Right cardiac atrium (tissue), 5 donors: ENCODE measurements at places on chromosomes 12 and 14. TPM values are rescaled to one million over a fixed set of nuclear protein-coding genes. Genes with fewer than 3 reads are reported as not detected.

DNA sequence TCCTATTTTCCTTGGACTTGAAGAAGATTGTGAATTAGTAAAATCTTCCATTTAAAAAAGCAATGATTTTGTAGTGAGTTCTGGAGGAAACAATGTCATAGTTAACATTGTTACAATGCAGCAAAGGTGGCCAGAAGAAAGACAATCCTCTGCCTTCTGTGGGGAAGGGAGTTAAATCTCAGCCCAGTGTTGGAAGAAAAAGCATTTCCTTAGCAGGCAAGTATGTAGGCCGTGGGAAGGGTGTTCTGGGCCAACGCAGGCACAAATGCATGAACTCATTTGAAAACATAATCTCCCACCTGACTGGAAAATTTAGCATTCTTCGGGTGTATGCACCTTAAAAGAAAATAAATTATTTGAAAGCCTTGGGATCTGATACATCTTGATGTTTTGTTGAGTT, 258.6 kb downstream of the ADAMTS20 start:
- no peak for DNase-seq

DNA sequence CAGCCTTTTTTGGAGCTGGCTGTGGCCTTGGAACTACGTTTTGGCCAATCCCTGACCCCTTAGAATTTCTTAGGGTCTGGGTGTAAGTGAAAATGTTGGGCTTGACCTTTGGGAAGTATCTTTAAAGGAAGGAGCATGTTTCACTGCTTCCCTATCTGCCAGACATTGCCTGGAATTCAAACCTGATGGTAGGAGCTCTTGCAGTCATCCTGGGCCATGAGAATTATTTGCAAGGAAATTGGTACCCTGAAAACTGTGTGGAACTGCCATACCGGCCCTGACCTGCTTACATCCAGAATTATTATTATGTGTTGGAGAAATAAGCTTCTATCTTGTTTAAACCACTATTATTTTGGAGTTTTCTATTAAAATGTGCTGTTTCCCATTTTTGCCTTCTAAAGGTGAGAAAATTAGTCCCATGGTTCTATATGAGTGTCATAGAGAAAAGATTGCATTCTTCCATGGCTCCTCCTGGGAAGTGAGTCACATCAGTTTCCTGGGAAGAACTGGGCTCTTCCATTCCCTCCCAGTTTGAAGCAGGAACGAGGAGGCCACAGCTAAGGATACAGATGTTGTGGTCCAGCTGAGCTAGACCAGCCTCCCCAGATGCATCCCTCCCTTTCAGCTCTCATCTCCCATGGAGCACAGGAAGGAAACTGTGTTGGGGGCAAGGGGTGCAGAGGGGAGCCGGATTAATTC, 9.5 kb upstream of the PGF start:
- DNase-seq = no peak

DNA sequence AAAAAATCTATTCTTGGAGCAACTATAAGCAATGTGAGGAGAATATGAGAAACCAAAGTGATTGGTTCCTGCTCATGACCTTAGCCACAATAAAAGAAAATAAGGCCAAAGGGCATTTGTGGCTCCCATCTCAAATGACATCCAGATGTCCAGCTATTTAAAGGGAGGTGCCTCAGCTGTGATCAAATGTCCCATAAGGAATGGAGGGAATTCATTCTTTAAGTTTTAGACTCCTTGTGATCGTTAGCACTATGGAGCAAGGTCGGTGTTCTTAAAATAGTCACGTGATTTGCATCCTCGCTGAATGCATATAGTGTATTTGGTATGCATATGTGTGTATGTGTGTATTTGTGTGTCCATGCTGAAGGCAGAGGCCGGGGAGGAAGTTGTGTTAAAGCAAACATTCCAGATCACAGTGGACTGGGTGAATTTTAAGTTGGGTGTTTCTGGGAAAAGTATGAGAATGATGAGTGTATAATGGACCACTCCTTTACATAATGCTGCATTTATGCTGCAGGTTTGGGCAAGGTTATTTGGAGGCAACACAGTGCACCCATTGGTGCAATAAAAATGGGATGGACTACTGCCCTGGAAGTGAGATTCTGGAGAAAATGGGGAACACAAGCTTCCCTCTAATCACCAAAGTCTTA, 5.6 kb upstream of the E2F7 start:
- DNase-seq = no peak

- DNase-seq = no peak
These were observed 20.3 kb upstream of the ADIPOR2 start for GRCh38 chr12:1670358-1671268.

DNA sequence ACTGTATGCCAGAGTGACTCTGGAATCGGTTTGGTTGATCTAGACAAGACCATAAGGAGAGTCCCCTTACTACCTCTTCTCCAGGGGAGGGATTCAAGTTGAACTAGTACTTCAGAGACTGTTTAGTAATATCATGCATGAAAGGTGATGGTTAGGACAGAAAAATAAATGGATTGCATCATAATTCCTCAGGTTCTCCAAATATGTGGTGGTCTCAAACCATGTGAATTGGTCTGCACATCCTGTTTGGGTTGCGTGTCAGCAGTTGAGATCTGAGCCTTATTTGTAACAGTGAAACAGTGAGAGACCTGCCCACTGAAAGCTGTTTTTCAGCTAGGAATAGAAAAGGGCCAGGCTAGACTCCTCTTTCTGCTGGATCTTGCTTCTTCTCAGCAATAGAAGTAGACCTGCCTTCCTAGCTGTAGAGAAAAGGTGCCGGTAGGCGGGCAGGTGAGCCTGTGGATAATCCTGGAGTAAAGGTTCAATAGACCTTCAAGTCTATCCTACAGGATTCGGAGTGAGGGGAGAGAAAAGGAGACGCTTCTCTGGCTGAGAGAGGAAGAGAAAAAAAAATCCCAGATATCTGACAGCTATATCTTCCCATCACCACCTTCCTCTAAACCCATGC, 258.5 kb upstream of the E2F7 start:
- no peak for DNase-seq

- no peak for DNase-seq
These were observed 12.1 kb upstream of the SLC38A2 start for GRCh38 chr12:46384451-46385309.

- DNase-seq = no peak
These were observed 258.3 kb upstream of the STXBP6 start for GRCh38 chr14:25308244-25308643.

DNA sequence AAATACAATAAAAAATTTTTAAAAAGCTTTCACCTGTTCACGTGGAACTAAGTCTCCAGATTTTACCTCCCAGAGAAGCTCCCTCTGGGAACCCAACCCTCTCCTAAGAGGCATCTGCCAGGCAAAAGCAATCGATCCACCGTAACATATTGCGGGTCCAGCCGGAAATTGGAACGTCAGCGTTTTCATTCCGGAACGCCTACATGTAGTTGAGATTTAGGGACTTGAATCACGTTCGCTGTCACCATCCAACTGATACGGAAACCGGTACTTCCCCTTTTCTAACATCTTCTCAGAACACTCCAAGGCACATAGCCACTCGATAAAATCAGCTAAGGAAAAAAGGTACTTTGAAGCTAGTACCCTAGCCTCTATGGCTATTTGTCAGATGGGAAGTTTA, 70.3 kb downstream of the COX16 start:
- no peak for DNase-seq

GRCh38 chr12:18296909-18297280, 35.6 kb downstream of the PIK3C2G start:
- DNase-seq = no peak

DNA sequence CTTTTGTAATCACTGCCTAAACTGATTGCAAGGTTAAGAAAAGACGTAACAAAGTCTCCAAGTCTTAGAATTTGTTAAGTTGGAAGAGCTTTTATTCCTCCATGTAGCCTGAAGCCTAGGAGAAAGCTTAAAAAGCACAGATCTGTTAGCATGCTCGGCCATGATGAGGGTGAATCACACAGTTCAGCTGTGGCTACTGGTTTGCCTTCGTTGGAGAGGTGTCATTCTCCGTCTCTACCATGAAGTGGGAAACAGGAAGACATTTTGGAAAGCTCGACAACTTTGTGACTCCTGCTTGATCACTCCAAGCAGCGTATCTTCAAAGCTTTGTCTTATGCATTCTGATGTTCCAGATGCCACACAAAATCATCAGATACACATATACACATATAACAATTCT, 27.1 kb downstream of the DCP1B start:
- no peak for DNase-seq

GRCh38 chr12:27554421-27555186, 30.6 kb downstream of the PPFIBP1 start:
- peak; percentile 85 for DNase-seq

DNA sequence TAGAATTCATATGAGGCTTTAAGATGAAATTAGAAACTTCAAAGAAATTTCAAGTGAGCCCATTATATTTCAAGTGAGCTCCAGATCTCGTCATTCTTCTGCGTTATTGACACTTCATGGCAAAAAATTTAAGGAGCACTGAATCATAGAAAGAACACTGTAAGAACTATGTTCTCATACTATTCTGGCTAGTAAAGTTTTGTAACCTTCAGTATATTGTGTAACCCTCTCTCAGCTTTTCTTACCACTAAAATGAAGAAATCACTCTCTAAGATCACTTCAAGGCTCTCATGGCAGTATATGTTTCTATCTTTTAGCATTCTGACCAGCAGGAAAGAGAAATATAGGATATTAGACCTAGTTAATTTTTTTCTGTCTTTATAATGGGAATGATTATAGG, 6.3 kb downstream of the GPHN start:
- DNase-seq = no peak

DNA sequence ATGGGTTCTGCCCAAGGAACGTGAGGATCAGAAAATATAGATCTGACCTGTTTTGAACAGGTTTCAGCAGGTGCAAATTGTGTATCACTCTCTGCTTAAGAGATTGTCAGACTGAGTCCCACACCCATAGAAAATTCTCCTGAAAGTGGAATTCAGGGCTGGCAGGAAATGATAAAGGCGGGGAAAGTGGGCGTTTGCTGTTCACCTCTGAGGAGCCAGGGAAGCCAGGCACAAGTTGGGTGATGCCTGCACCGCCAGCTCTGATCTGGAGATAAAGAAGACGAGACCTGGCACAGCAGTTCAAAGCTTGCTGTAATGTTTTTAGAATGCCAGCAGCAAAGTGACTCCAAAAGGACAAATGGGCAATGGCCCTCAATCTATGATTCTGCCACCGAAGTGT, 356.5 kb upstream of the SOX5 start:
- DNase-seq = no peak

DNA sequence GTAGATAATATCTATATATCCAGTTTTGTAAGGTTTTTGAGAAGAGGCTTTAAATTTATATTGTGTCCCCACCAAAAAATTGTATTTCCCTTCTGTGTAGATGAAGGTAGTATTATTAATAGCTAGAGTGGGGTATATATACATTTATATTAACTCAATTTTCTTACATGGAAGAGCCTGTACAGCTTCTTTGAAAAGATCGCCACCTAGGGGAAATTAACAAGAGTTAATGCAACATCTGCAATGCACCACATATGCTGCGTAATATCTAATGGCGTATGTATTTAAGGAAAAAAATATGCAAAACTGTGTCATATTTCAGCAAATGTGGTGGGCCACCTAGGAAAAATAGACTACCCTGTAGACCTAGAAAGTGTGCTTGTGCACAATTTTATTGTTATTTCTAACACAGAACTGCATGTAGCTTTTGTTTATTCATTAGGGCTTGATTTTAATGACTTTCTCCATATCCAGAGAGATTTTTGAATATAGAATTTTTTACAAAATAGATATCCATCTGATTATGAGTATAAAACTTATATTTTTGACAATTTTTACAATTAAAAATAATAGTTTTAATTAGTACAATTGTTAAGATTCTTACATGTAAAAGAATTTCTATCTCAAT, 14.0 kb downstream of the CCER1 start:
- no peak for DNase-seq

GRCh38 chr12:7403466-7403865, 40.5 kb downstream of the CD163L1 start:
- DNase-seq = no peak

GRCh38 chr12:46676797-46677520, 148.8 kb downstream of the SLC38A4 start:
- DNase-seq = no peak

DNA sequence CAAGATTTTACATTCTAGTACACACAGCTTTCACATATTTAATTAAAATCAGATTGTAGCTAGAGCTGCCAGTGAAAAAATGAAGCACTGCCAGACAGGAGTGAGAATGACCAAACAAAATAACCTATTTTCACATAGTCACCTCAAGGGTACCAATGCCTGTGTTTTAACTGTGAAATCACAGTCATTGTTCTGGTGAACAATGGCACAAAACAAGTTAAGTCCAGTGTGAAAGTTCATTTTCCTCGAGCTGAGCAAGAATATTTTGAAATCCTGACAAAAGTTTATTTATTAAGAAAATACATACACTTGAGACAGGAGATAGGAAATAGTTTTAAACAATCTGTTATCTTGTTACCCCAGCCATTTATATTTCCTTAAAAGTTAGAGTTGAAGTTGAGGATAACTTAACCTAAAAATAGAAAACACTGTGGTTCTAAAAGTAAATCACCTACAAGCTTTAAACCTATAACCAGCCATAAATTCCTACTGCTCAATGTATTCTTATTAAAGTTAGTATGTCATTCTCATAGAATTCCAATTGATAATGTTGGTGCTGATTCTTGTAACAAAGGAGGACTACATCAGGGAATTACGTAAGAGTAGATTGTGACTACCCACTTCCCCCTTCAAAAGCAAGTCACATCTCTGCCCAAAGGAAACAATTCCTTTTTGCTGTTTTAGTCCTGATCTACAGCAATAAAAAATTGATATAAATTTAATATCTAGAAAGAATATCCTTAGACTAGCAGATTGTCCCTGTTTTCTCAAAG, 15.9 kb downstream of the DENND5B start:
- DNase-seq = no peak

TECPR2 gene
- total RNA-seq = 15.7 TPM

CLEC9A gene
- total RNA-seq = not detected

EEF1AKMT3 gene
- total RNA-seq = 2.7 TPM

KNTC1 gene
- 4.0 TPM for total RNA-seq

RIPK3 gene
- 2.9 TPM for total RNA-seq

TMEM132C gene
- 16.3 TPM for total RNA-seq
